Mesendoderm (in vitro differentiated cells): ENCODE measurements at places on chromosomes 13 and 19.

GRCh38 chr13:66665991-66666390 is 564.1 kb downstream of the PCDH9 start:
- H3K27me3 ChIP-seq, result no peaks in the 10 kb centered on the region
- no peaks in the 10 kb centered on the region for H3K36me3 ChIP-seq
- peak; percentile 74 for DNase-seq
- no peak overlapping the region for H3K27ac ChIP-seq

DNA sequence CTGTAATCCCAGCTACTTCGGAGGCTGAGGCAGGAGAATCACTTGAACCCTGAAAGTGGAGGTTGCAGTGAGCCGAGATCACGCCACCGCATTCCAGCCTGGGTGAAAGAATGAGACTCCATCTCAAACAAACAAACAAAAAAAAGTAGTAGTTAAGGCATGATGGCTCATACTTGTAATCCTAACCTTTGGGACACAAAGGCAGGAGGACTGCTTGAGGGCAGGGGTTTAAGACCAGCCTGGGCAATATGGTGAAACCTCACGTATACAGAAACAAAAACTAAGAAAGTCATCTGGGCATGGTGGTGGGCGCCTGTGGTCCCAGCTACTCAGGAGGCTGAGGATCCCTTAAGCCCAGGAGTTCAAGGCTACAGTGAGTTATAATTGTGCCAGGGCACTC is 1.8 kb downstream of the DNMT1 start:
- H3K4me3 ChIP-seq, result no peak overlapping the region
- DNase-seq, result no peak
- no peaks in the 10 kb centered on the region for H3K4me1 ChIP-seq
- no peaks in the 10 kb centered on the region for H3K36me3 ChIP-seq

DNA sequence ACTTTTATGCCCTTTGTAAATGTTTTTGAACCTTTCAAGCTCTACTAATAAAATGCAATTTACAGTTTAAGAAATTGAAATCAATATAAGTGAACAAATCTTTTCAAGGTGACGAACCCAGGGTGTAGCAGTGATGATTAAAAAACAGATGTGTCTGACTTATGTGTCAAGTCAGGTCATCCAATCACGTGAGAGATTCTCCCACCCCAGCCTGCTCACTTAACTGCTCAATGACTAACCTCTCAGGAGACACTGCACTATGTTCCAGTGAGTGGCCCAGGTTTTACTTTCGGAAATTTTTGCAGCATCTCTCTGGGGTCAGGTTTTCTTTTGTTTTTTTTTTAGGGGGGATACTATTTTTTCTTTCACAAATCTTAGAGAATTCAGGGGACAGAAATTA is 60.7 kb downstream of the ZNF429 start:
- DNase-seq, result no peak
- H3K4me1 ChIP-seq, result no peaks in the 10 kb centered on the region
- no peak overlapping the region for H3K27ac ChIP-seq
- no peaks in the 10 kb centered on the region for H3K27me3 ChIP-seq
- H3K36me3 ChIP-seq, result no peaks in the 10 kb centered on the region

GRCh38 chr13:44063881-44064280 is 184.2 kb downstream of the LACC1 start:
- H3K4me1 ChIP-seq, result no peaks in the 10 kb centered on the region
- no peak for DNase-seq
- H3K36me3 ChIP-seq, result no peaks in the 10 kb centered on the region
- no peak overlapping the region for H3K27ac ChIP-seq
- H3K27me3 ChIP-seq, result no peaks in the 10 kb centered on the region

- no peak overlapping the region for H3K27ac ChIP-seq
- no peak overlapping the region for H3K4me3 ChIP-seq
- peak; percentile 33 for DNase-seq
- no peaks in the 10 kb centered on the region for H3K4me1 ChIP-seq
These were observed 13.8 kb upstream of the OLFM4 start for GRCh38 chr13:53014495-53015443.

DNA sequence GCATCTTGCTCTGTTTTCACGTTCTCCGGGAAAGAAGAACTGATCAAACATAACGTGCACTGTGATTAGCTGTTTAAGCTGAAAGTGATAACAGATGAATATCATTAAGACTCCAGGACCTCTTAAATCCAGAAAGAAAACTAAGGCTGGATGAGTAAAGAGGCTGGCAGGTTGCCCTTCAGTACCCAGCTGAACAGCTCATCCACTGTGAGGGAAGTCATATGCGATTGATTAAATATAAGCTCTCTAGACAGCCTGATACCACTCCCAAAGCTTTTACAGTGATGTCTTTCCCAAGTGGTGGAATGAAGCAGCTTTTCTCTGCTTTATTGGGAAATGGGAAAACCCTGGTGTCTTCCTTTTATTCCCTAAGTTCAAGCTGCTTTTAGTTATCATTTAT is 116.9 kb downstream of the EFNB2 start:
- H3K4me1 ChIP-seq, result peaks cover 3% of the 10 kb centered on the region
- H3K36me3 ChIP-seq, result no peaks in the 10 kb centered on the region
- H3K27ac ChIP-seq, result no peak overlapping the region
- no peak for DNase-seq

GRCh38 chr13:112774829-112775565 is 85.2 kb downstream of the ATP11A start:
- no peaks in the 10 kb centered on the region for H3K27me3 ChIP-seq
- no peaks in the 10 kb centered on the region for H3K36me3 ChIP-seq
- H3K27ac ChIP-seq, result no peak overlapping the region
- H3K4me3 ChIP-seq, result no peak overlapping the region

DNA sequence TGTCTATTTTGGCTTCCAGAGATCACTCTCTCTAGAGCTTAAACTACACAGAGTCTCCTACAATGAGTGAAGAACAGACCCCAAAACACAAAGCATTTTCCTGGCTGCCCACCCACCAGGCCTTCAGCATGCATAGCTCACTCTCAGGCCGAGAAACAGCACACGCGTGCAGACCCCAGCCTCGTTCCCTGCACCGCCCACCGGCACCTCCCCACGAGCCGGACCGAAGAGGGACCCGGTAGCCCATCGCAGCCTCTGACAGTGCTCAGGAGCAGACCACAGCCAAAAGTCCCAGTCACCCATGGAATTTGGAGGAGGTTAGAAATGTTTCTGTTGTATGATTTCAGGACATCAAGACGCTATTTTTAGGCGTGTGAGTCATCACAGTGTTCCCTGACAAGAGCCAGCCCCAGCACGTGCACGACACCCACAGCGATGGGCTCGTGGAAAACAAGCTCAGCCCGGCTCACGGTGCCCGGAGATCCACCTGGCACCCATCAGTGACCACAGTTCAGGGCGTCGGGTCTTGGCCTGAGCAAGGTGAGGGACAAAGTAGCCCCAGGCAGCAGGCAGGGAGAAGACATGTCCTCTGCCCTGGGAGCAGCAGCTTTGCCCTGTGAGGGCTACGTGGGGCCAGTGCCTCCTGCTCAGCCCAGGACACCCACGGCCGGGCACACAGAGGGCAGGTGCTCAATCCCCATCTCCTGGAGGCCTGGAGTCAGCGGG is 50.1 kb upstream of the SPACA7 start:
- no peak overlapping the region for H3K27ac ChIP-seq
- no peaks in the 10 kb centered on the region for H3K36me3 ChIP-seq
- no peaks in the 10 kb centered on the region for H3K27me3 ChIP-seq
- H3K4me3 ChIP-seq, result no peak overlapping the region

DNA sequence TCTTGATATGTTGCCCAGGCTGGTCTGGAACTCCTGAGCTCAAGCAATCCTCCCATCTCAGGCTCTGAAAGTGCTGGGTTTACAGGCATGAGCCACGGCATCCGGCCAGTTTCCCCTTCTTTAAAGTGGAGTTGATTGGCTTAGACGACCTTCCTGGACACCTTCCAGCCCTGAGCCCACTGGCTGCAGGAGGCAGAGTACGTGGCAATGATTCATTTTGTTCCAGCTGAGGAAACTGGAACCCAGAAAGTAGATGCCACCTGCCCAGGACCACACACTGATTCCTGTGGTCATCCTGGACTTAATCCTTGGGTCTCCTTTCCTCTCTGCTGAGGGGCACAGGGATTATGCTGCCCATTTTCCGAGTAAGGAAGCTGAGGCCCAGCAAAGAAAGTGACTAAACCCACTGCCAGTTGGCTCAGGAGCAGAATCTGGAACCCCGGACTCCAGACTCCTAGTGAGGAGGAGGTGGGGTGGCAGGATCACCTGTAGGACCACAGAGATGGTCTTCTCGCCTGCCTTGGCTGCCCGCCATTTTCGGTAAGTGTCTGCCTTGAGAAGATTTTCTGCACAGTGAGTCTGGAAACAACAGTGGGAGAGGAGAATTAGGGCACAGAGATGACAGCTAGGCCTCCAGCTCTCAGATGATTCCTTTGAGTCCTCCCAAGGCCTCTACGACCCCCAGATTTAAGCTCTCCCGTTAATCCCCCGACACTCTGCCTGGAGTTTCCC is 737 bp downstream of the XRCC1 start:
- no peaks in the 10 kb centered on the region for H3K27me3 ChIP-seq
- peaks cover 4% of the 10 kb centered on the region for H3K4me1 ChIP-seq
- H3K36me3 ChIP-seq, result no peaks in the 10 kb centered on the region
- DNase-seq, result no peak

DNA sequence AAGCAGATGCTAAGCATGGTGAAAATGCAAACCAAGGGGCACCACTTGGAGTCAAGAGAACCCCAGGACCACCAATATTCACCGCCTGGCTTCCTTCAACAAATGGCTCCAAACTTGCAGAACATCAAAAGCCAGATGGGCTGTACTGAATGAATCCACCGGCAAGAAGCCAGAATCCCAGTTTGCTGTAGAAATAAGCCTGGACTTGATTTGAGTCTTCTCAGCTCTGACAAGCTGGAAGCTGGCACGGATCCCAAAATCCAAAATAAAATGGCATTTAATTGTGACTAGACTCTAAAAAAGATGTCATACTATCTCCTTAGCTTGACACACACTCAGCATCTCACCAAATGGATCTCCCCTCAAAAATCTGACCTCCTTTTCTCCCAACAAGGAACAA is 11.9 kb downstream of the EFNB2 start:
- H3K4me1 ChIP-seq, result peaks cover 6% of the 10 kb centered on the region
- no peak overlapping the region for H3K27ac ChIP-seq
- no peaks in the 10 kb centered on the region for H3K36me3 ChIP-seq
- no peaks in the 10 kb centered on the region for H3K27me3 ChIP-seq

DNA sequence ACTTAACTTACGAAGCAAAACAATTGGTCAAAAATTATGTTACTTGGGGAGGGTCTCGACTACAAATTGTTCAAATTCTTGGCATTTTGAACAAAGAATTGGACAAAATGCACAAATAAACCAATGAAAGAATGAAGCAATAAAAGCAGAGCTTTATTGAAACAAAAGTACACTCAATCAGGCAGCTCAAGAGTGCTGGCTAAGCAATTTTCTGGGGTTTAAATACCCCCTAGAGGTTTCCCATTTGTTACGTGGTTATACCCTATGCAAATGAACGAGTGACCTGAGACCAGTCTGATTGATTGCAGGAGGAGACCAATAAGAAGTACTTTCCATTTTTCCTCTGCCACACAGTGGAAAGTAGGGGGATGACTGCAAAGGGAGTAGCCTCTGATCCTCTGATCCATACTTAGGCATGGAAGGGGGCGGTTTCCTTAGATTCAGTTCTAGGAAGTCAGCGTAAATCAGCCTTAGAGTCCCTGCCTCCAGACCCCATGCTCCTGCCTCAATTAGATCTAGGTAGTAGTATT is 228.6 kb downstream of the EFNB2 start:
- no peaks in the 10 kb centered on the region for H3K4me1 ChIP-seq
- H3K27ac ChIP-seq, result no peak overlapping the region
- H3K27me3 ChIP-seq, result no peaks in the 10 kb centered on the region
- no peak overlapping the region for H3K4me3 ChIP-seq
- DNase-seq, result no peak
- no peaks in the 10 kb centered on the region for H3K36me3 ChIP-seq

GRCh38 chr19:19554074-19555023 is 16.3 kb downstream of the CILP2 start:
- H3K27me3 ChIP-seq, result no peaks in the 10 kb centered on the region
- H3K4me3 ChIP-seq, result no peak overlapping the region
- no peaks in the 10 kb centered on the region for H3K4me1 ChIP-seq
- H3K36me3 ChIP-seq, result no peaks in the 10 kb centered on the region
- DNase-seq, result peak; percentile 73
- no peak overlapping the region for H3K27ac ChIP-seq

GRCh38 chr19:13026462-13027370 is 31.4 kb downstream of the NFIX start:
- H3K4me1 ChIP-seq, result no peaks in the 10 kb centered on the region
- DNase-seq, result no peak
- peaks cover 76% of the 10 kb centered on the region for H3K27me3 ChIP-seq
- no peaks in the 10 kb centered on the region for H3K36me3 ChIP-seq

DNA sequence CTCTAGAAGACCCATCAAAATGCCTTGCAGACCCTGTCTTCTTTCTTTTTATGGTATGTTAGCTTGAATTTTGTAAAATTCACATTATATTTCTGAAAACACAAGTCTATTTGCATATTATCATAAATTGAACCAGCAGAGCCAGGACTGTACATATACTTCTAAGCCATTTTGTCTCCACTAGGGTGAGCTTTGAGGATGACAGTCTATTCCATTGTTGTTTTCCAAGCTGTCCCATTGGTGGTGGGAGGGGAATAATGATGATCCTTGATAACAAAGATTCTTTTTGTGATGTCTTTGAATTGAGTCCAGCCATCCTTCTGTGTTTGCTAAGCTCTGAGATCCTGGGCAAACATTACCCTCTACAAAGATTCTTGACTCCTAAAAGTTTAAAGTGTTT is 359.3 kb upstream of the PCDH20 start:
- DNase-seq, result no peak
- H3K4me3 ChIP-seq, result no peak overlapping the region
- no peak overlapping the region for H3K27ac ChIP-seq
- H3K4me1 ChIP-seq, result no peaks in the 10 kb centered on the region
- H3K27me3 ChIP-seq, result no peaks in the 10 kb centered on the region
